ENCODE measurements at places on chromosomes 12 and 14.

GRCh38 chr14:50778721-50779483 is 52.1 kb downstream of the NIN start:
- DNase-seq, result no peak

- no peak for DNase-seq
Observed at GRCh38 chr12:49330631-49331379, 6.2 kb downstream of the C1QL4 start.

- DNase-seq, result no peak
Observed at GRCh38 chr12:58860056-58860787, 60.1 kb downstream of the LRIG3 start.

DNA sequence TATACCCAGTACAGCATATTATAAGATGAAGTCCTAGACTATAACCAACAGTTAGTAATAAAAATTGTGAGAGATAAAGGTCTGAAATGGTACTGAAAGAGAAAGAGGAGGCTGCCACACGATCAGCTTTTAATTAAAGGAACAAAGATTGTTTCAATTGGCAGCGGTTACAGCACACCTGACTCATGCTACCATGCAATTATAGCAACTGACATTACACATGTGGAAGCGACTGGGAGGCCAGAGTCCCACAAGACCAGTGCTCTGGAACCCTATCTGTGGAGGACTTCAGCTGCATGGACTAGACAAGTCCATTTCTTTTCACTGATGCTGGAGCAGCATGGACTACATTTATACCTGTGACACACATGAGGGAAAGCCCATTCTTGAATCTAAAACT is 55.2 kb downstream of the SEL1L start:
- no peak for DNase-seq

DNA sequence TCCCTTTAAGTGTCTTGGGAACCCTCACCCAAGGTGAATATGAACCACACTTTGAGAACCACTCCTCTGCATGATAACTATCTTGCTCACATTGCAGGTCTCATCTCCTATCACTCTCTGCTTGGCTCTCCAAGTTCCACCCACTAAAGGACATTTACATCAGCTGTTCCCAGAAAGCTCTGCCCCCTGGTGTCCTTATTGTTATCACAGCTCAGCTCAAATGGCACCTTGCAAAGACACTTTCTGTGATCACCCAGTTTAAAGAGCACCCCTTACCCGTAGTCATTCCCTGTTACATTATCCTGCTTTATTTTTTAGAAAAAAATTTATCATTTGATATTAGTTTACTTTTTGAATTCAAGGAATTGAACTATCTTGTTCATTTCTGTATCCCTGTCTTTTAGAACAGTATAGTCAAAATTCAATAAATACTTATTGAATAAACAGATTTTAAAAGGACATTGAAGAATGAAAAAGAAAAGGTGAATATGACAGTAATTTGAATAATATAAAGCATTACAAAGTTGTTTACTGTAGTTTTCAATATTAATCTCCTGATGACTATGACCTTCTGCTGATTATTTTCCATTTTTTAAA is 20.5 kb upstream of the GUCY2C start:
- peak; percentile 58 for DNase-seq

- DNase-seq, result no peak
Observed at GRCh38 chr12:96889273-96889933, 17.7 kb upstream of the NEDD1 start.

DNA sequence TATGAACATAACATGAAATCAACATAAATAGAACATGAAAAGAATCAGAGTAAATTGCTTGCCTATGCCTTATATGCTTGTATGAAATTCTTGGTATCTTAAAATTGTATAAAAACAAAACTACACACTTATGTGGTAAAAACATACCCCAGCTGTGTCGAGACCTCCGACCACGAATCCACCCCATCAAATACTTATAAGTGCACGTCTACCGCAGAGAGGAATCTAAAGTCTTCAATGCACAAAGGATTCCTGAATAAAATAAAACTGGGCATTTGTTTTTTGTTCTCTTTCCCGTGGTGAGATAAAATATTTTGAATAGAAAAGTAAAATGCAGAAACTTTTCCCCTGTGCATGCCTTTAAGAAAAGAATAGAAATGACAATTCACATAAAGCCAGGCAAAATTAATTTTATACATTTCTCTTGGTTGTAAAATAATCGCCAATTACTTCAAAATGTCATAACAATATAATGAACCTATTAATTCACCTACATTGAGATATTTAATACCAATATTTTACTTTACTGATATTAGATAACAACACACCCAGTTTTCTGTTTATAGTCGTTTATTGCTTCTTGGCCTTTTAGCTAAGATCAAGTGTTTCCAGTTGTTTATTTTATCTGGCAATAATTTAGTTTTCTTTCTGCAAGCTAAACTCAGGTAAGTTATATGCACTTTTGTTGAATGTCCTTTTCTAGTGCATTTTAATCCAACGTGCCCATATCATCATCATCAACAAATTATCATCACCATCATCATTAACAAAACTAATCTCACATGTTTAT is 1.0 kb downstream of the KLRK1 start:
- DNase-seq, result no peak

GRCh38 chr12:121489874-121490273 is 90.0 kb downstream of the RNF34 start:
- DNase-seq, result no peak

- no peak for DNase-seq
Observed at GRCh38 chr12:106291342-106291741, 11.2 kb upstream of the TCP11L2 start.

GRCh38 chr14:88005978-88006851 is 1.3 kb downstream of the GPR65 start:
- peak; percentile 72 for DNase-seq

DNA sequence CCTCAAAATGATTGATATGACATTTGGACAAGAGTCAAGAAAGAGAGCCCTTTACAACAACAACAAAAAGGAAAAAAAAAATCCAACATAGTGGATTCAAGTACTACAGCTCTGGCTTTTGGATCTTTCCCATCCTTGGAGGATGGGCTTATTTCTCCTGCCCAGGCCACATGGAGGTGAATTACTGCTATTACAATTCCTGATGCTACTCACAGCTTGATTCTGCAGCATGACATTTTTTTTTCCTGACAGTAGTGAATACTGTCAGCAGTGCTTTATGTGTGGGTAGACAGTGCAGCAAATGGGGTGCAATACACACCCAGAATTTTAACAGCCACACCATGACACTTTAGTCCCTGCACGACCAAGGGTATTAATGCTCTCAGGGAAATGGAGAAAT is 42.5 kb upstream of the HSP90B1 start:
- DNase-seq, result no peak

GRCh38 chr12:25040593-25040992 is 91.7 kb upstream of the BCAT1 start:
- no peak for DNase-seq

DNA sequence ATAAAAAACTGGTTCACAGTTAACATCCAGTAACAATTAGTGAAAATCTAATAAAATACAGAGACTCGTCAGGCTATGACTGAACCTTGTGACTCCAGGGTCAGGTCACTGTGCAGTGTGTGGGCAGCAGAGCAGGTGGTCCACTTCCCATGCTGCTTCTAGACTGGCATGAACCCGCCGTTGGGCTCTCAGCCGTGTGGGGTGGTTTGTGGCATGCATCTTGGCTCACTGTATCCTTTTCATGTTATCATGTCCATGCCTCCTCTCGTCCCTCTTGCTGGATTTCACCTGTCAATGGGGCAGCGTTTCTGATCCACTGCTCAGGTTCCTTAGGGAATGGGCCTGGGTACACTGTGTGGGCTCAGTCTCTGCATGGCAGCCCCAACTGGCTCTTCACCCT is 57.3 kb downstream of the EP400 start:
- no peak for DNase-seq
